ENCODE measurements at places on chromosomes 2 and 18.

- DNase-seq: no peak
Measured at GRCh38 chr2:201126308-201127151, 10.6 kb downstream of the CFLAR start.

GRCh38 chr2:119290859-119291587, 67.4 kb downstream of the STEAP3 start:
- DNase-seq: peak; percentile 80

GRCh38 chr2:68367953-68368653, 3.0 kb downstream of the PLEK start:
- DNase-seq: no peak

- no peak for DNase-seq
Measured at GRCh38 chr2:59572227-59572626, 981.2 kb downstream of the BCL11A start.

- DNase-seq: no peak
Measured at GRCh38 chr2:83578405-83578804, 880.7 kb downstream of the SUCLG1 start.

DNA sequence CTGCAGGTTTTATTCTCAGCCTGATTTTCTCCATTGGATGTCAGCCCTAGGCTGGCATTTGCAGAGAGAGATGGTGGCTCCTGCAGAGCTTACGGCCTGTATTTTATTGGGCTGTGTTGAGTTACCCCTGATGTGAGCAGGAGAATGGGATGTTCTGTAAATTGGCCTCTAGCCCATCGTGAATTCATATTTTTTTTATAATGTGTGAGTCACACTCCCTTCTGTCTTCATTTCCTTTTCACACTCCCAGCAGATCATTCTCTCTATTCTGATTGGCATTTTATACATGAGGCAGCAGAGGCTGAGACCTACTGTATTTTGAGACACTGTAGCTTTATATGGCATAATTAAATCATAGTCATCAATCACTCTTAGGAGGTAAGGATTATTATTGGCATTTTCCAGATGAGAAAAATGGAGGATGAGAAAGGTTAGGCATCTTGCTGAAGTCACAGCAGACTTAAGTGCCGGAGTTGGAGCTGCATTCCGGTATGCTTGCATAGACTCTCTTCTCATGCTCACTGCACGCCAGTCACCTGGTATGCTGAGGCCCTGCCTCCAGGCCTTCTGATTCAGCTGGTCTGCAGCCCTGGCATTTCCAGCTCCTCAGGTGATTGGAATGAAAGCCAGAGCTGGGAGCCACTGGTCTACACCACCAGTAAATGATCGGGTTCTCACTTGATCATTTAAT, 142.4 kb downstream of the NEDD4L start:
- DNase-seq: peak; percentile 7

DNA sequence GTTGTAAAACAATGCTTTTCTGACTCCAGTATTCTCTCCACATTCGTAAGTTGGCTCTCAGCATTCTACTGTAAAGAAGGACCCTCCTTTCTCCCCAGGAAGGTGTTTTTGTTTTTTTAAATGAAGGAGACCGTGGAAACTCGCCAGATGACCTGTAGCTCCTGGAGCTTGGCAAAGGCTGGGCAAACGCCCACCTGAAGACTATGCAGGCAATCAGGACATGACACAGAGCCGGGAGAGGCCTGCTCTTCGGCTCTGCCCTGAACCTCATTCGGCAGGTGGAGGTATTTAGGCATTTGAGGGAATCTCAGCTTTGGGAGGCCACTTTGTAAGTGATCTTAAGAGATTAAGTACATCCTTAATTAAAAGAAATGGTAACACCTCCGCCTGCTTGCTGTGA, 17.4 kb downstream of the CASP10 start:
- no peak for DNase-seq

- DNase-seq: peak; percentile 65
Measured at GRCh38 chr2:215619022-215619958, 183.4 kb upstream of the FN1 start.

DNA sequence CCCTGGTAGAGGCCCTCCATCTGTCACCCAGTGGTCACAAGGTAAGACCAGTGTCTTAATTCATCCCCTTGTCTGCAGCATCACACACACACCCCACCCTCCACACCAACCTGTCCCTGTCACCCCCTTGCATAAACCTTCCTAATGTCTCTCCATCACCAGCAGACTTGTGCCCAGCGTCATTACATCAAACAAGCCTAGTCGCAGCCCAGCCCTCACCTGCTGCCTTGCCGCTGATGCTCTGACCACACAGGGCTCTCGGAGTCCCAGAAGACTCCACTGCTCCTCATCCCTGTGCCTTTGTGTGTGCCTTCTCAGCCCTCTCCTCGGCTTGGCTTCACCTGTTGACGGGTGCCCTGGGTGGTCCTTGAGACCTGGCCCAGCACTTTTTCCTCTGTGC, 171.2 kb downstream of the GLI2 start:
- DNase-seq: no peak

DNA sequence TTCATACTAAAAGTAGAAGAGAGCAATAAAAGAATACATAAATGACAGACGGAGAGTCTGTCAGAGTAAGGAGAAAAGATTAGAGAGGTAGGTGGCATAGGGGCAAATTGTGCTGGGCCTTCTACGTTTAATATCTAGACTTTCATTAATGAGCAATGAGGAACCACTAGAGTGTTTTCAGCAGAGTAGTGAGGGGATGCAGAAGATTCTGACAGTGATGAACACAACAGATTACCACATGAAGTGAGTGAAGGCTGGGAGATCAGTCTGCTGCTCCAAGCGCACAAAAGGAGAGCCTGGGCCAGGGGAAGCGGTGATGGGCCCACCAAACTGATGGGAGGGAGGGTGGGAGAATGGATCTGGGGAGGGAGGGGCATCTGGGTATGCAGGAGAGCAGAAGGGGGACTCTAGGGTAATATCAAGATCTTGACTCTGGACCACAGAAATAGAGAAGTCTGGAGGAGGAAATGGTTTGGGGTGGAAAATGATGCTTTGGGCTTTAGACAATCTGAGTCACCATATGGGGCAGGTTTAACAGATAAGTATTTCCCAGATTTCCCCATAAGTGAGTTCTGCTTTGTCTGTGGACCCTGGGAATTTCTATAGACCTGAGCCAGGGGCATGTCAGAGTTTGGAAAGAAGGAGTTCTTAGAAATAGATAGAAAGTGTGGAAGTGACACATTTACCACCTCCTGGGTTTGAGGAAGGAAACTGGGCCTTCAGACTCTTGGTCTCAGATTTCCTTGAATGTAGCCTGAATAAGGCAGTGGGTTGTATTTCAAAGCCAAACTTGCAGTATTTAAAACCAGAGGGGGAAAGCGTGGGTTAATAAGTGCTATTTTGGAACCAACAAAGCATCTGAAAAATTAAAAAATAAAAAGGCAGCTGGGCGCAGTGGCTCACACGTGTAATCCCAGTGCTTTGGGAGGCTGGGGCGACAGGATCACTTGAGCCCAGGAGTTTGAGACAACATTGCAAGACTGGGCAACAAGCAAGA, 15.0 kb upstream of the IL1A start:
- DNase-seq: no peak

DNA sequence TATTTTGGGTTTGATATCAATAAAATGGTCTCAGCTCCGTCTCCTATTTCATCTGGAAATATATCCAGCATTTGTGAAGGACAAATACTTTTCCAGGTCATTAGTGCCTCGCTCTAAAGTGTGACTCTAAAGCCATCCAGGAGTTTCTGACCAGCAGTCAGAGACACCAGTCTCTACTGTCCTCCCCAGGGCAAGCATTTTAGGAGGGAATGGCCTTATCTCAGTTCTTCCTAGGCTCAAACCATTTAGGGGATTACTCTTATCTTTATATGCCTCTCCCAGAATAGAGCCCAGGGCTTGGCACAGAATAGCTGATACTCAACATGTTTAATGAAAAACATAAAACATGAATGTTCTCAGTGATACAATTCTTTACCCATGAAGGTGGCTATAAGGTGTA, 187.6 kb downstream of the NAPG start:
- DNase-seq: no peak

DNA sequence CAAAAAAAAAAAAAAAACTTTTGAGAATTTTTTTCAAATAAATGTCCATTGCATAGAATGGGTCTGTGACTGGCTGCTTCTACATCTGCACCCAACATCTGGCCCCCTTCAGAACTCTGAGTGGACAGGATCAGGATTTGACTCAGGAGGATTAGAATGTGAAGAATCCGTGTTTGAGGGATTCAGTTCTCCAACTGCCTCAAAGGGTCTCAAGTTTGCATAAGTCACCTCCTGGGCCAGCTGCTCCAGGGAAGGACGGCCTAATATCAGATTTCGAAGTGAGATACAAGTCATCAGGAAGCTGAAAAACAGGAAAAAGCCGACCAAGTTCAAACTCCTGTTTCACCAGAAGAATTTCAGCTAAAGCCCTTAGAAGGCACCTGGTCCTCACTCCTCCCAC, 10.9 kb downstream of the MAT2A start:
- no peak for DNase-seq

GRCh38 chr2:202377207-202377761, 1.2 kb downstream of the BMPR2 start:
- peak; percentile 22 for DNase-seq

DNA sequence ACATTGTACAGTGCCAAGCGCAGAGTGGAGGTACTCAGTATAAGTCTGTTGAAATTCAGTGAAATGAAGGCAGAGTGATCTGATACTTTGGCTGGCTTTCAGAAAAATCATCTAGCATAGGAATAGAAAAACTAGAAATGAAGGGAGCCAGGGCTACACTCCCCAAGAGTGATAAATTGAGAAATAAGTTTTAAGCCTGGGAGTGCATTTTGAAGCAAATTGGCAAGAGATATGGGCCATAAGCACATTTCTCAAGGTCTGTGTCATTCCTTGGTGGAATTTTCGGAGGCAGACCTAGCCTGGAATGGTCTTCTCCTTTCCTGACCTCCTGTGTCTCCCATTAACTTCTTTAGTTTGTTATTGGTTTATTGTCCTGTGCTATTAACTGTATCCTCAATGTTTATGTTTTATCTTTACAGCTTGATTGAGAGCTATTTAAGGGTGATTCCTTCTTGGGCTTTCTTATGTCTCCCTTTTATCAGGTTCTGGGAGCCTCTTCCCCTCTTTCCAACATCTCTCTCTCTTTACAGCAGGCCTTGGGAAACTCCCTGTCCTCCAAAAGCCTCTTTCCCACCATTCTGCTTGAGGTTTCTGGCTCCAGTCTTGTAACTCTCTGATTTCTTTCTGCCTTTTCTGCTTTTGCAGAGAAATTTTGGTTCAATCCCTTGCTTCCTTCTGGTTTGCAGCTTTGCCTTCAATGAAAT, 649.5 kb downstream of the SLC4A3 start:
- no peak for DNase-seq

DNA sequence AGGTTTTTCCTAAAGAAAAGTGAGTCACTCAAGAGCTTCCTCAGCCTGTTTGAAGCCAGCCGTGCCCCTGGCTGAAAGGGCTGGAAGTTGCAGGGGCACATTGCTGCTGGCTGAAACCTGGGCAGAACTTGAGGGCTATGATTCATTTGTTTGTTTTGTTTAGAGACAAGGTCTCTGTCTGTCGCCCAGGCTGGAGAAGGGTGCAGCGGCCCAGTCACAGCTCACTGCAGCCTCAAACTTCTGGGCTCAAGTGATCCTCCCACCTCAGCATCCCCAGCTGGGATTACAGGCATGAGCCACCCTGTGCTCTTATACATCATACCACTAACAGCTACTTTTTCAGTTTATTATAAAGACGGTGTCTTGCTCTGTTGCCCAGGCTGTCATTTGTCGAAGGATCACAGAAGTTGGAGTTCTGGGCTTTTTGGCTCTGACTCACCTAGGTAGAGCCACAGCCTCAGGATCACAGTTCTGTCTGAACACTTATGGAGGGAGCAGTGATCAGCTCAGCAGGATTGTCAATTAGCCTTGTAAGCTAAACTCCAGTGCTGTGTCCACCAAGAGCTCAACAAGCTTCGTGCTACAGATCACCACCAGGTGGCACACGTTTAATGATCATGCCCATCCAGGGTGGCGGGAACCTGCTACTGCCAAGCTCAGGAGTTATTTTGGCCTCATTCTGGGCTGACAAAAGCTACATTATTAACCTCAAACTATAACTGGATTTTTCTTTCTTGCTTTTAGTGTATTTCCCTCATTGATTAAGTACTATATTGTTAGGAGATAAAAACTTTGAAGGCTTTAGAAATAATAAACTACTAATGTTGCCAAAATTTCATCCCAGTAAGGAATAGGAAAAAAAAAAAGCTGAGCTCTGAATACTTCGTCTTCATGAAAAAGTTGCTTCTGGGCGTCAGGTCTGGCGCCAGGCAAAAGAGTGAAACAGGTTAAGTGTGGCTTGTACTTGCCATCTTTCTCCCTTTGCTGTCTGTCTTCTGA, 57.9 kb downstream of the ARHGEF33 start:
- DNase-seq: peak; percentile 72

- no peak for DNase-seq
Measured at GRCh38 chr2:126858436-126858835, 40.3 kb upstream of the TEX51 start.

DNA sequence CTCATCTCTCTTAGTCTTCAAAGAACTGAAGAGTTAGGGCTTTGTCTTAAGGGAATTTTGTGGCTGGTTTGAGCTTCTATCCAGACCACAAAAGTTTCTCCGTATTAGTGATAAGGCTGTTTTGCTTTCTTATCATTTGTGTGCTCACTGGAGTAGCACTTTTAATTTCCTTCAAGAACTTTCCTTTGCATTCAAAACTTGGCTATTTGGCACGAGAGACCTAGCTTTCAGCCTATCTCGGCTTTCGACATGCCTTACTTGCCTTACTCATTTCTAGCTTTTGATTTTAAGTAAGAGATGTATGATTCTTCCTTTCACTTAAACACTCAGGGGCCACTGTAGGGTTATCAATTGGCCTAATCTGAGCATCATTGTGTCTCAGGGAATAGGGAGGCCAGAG, 29.9 kb downstream of the HDHD2 start:
- no peak for DNase-seq

DNA sequence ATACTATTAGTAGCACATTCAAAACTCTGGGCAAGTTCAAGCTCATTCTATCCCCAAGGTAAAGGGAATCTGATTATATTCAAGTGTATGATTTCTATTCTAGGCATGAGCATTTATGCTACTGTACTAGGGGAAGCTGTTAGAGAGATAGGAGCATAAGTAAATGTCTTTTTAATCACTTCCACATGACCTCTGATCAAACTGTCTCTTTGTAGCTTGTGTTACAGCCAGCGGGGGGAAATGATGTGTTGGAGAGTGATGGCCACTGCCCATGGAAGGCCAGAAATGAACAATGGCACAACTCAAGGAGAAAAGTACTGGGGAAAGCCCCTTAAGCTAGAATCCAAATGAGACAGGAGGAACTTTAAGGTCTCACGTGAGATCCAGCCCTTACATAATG, 894.9 kb upstream of the CDH2 start:
- DNase-seq: no peak

GRCh38 chr2:126652323-126652891, 3.6 kb upstream of the GYPC start:
- no peak for DNase-seq

GRCh38 chr2:185785156-185785555, 46.6 kb downstream of the FSIP2 start:
- DNase-seq: no peak
